ENCODE measurements at places on chromosomes 2 and 18.

DNA sequence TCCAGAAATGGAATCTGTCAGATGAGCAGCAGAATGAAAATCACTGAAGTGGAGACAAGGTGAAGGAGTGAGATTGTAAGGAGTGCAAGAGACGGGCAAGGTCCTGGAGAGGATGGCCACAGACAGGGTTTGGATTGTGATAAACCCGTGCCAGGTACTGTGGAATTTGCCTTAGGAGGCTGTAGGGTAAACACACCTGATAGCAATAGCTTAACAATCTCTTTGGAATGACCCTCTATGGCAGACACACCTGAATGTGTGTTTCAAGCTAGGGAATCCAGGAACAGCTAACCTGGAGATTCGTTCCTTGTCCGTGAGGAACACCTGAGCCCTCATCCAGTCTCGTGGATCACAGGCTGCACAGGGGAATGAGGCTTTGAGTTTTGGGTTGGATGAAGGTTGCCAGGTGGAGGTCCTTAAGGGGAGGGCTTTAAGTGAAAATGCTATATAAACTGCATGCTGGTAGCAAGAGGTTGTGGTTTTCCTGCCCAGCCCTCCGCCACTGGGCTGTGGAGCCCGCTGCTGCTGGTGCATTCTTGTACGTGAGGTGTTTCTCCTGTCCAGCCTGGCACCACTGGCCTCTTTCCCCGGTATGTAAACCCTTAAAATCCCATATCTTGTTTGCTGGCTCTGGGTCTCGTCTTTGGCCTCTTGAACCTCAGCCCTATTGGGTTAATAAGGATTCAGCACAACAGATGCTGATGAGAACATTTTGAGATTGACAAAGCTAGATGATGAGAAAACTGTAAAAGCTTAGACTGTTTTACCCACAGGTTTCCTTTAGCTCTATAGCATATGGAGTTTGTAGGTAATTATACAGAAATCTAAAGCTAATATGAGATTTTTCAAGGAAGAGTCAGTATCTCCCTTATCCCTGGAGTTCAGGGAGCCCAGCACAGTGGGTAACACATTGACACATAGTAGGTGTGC, 117.9 kb downstream of the ARHGAP15 start:
- no peak for DNase-seq

DNA sequence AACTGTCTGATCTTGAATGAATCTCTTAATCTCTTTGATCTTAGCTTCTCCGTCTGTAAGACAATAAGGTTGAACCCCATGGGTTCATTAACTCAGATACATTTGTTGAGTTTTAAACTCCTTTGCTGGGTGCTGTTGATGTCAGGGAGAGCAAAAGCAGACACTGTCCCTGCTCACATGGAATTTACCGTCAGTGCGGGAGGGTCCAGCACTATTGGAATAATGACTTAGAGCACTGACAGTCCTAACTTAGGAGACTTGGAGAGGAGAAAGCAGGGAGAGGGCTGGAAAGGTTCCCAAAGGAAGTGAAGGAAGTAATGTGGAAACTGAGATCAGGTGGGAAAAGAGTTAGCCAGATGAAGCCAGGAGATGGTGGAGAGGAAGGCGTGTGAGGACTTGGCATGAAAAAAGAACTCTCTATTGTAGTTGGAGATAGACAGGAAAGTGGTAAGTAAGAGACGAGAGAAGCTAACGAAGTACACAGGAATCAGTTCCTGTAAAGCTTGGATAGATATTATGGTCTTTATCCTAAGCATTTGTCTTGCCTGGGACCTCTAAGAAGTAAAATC, 141.4 kb upstream of the SERTAD2 start:
- DNase-seq, result no peak

GRCh38 chr2:105396254-105397024, 2.4 kb downstream of the FHL2 start:
- peak; percentile 16 for DNase-seq

GRCh38 chr2:28751956-28752630, 463 bp downstream of the PPP1CB start:
- DNase-seq, result peak; percentile 64

DNA sequence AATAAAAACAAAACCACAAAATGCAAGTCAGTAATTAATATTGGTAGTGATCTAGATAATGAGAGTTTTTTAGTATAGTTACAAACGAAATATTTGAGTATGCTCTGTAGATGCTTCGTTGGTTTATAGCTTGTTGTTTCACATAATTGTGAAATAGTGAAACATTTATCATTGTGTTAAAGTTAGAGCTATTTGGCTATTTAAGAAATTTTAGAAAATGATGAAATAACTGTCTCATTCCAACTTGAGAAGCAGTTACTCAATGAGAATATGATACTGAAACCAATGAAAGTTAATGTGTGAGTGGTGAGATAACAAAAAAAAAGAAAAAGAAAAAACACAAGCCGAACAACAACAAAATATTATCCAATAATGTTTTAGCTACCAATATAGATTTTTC, 475.6 kb upstream of the ZEB2 start:
- no peak for DNase-seq

DNA sequence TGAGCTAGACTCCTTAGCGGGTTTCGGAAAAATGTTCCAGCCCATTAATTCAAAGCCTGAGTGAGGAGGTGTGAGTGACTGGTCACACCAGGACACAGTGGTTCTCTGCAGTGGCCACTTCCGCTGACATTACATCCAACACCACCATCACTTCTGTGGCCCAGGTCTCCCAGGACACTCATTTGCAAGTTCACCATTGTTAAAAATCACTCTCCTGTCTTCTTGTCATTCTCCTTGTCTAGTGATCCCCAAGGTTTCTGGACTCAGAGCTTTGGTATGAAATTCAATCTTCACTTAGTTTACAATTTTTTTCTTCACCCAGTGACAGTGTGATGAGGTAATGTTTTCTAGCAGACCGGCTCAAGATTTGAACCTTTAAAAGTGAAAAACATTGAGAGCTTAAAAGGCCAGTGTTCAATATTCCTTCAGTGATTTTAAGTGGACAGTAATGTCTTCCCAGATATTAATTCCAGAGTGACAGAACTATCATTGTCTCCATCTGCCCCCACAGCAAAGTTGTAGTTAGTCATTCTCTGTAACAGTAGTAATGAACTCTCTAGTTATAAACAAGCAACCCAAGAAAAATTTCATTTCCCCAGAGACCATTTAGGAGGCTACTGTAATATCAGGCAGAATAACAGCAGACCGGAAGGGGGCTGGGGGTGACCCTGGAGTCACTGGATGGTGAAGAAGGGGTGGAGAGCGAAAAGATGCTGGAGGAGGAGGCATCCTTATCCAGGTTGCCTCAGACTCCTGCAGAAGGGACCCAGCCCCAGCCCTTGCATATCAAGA, 164.9 kb downstream of the GFPT1 start:
- no peak for DNase-seq

GRCh38 chr2:10972683-10973433, 61.1 kb downstream of the KCNF1 start:
- DNase-seq, result no peak

DNA sequence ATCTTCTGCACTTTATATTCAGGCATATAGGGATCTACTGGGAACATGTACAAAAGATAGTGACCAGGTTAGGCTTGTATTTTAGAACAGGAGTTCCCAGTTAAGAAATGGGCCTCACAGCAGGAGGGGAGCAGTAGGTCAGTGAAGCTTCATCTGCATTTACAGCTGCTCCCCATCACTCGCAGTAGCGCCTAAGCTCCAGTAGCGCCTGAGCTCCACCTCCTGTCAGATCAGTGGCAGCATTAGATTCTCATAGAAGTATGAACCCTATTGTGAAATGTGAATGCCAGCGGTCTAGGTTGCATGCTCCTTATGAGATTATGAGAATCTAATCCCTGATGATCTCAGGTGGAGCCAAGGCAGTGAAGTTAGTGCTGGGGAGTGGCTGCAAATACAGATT, 224.4 kb upstream of the CYRIA start:
- DNase-seq, result no peak

GRCh38 chr2:139492131-139492680, 712.0 kb upstream of the NXPH2 start:
- DNase-seq, result no peak
